ENCODE measurements at places on chromosomes 2 and 18.

DNA sequence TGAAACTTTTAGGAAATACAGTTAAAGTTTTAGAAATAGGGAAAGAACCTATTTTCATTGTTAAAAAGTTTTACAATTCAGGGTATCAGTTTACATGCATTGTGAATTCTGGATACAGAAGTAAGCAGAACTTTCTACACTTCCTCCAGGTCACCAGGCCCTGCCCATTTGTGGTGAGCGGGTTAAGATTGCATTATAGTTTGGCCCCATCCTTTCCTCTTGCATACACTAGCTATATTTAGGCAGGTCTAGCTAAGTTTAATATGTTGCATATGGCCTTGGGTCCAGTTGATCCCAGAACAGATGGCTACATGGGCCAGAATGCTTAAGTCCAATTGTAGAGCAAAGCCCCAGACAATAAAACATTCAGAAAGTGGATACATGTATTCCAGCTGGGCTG is 4.8 kb downstream of the VWA3B start:
- DNase-seq, result no peak

GRCh38 chr2:120982598-120982997 is 246.9 kb downstream of the GLI2 start:
- no peak for DNase-seq

DNA sequence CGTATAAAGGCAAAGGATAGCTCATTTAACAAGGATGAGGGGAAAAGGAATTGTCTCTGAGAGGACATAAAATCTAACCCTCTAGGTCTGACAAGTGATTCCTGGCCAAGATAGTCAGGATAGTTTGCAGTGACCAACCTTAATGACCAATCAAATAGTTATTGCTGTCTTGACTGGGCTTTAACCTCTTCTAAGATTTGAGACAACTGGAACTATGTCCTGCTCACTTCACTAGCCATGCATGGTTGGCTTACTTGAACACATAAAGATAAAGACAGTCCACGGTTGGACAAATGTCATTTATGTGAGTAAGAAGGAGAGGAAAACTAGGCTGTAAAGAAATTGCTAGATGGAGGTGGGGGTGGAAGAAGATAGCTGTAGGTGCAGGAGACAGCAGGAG is 53.8 kb downstream of the SCN1A start:
- DNase-seq, result no peak

DNA sequence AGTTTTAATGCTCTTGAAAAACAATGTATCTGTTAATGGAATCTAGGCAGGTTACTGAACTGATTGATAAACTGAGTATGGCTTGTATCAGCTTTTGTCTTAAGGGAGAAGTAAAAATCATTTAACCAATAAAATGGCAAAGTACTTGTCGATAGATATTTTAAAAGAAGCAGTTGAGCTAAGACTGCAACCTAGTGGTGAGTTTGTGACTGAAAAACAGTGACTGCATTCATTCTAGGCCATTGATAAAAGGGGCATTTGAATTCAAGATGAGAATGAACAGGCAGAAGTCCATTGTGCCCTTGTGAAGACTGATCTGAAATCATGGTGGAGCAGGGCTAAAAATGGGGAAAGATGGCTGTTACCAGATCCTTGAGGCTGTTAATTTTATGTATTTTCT is 59.4 kb upstream of the MSTN start:
- DNase-seq, result peak; percentile 0

- no peak for DNase-seq
These were observed 309.3 kb downstream of the CTNNA2 start for GRCh38 chr2:79822136-79822535.

DNA sequence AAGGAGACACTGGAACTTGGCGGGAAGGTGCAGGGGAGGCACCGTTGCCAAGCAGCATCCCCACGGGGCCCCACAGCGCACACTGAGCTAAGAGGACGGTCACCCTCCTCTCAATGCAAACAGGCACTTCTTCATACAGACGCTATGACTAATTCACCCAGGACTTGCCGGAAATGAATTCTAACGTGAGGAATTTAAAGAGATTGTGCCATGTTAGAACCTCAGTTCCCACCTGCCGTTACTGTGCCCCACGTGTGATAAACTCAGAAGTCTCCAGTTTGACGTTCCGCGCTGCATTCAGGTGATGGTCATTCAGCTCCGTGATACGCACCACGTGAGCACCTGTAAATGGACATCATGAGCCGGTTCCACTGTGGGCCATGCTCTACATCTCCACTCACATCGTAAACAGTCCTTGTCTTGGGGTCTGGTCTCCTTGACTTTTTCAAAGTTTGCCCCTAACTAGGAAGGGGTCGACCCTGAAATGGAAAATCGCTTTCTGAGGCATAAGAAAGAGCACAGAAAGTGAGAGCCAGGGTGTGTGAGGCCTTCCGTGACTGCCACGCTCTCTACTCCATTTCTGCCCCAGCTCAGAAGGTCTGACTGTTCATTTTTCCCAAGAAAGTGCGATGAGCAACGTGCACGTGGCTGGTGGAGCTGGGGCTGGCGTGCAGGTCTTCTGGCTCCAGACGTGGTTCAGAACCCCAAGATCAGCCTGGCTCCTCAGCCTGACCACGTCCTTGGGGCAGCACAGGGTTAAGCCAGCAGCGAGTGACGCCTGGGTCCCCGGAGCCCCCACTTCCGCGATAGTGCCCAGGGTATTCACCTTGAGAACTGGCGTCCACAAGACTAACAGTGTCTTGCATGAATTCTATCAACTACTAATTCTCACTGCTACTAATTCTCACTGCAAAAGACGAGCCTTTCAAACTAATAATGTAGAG is 35.1 kb downstream of the TMEM18 start:
- no peak for DNase-seq

DNA sequence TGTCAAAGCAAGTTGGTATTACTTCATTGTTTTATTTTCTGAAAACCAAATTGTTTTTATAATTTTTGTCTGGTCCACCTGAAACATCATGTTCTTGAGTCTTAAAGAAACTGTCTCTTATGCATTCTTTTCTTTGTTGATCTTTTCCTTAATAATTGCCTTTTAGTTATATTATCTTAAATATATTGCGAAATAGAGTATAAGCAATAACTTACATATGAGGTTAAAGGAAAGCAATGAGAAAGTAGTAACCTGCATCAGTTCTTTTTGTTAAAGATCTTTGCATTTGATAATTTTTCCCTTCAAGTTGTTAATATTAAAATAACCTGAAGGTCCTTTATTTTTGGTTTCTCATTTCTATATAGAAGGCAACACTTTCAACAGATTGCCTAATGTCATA is 315.0 kb downstream of the CTNNA2 start:
- no peak for DNase-seq

- no peak for DNase-seq
These were observed 15.2 kb downstream of the EHD3 start for GRCh38 chr2:31249009-31249690.

DNA sequence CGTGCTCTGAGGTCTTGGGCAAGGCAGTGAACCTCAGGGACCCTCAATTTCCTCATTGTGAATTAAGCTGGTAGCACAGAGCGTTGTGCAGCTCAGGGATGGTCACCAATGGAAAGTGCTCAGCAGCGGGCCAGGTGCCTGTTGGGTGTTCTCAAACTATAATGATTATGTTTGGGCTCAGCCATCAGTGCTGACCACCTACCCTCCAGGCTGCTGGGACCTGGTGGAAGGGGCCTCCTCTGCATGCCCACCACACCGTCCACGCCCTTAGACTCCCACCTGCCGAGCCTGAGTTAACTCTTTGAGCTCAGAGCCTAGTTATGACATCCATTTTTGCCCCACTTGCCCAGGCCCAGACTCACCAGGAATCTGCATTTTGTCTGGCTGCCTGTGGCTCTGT is 35.0 kb downstream of the GLI2 start:
- DNase-seq, result no peak

DNA sequence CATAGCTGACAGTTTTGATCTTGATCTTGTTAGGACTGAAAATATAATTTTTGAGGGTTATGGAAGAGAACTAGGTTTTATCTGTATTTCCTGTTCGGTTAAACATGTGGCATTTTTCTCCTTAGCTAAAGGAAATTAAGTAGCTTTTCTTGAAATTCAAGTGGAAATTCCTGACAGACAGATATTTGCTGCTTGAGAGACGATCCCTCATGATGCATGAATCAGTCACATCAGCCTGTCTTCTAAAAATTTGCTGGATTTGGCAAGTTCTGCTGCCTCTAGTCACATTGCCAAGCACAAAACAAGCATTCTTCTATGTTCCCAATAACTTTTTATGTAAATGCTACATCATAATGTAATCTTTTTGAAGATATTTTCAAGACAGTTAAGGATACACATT is 201.8 kb upstream of the ATP5MC3 start:
- DNase-seq, result no peak

DNA sequence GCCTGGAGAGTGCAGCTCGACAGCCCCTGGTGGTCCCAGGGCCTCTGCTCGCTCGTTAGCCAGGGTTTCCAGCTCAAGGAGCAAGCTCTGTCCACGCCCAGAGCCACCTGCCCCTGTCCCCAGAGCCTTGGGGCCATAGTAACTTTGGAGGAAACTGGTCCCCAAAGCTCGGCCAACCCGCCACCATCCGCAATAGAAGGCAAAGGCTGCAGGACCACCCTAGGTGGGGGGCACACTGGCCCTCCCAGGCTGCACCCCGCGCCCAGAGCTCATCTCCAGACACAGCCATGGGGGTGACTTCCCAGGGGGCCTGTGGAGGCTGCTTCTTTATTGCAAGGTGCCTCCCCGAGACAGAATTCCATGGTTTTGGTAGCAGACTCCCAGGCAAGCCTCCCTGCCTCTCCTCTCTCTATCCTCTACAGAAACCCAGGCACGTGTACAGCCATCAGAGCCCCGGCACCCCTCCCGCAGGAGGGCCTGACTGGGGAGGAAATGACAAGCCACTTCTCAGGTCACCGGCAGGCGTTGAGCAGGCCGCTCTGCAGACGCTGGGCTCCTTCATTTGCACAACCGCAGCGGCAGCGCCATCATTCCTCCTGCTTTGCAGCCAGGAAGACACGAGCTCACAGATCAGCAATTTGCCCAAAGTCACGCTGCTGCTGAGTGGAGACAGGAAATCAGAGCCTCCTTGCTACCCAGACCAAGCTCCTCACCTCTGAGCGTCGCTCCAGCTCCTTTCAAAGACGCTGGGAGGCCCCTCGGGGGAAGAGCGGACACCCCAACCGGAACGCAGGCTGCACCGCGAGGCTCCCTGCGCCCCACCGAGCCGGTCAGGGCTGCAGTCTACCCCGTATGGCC is 80.2 kb downstream of the NDUFA10 start:
- DNase-seq, result no peak

- no peak for DNase-seq
These were observed 95.6 kb upstream of the CDC42EP3 start for GRCh38 chr2:37767046-37767445.

GRCh38 chr2:239502430-239503186 is 101.8 kb upstream of the HDAC4 start:
- peak; percentile 32 for DNase-seq

DNA sequence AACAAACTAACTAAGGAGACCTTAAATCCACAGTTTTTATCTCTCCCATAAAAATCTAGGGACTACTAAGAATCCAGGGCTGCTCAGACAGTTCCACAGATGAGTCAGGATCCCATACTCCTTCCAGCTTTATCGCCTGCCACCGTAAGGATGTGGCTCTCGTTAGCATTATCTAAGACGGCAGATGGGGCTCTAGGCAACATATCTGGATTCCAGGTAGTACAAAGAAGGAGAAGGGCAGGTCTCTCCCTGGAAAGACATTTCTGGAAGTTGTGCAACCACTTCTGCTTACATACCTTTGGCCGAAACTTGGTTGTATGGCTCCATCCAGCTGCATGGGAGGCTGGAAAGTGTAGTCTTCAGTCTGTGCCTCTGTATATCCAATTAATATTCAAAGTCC is 149.4 kb downstream of the SP3 start:
- DNase-seq, result no peak

DNA sequence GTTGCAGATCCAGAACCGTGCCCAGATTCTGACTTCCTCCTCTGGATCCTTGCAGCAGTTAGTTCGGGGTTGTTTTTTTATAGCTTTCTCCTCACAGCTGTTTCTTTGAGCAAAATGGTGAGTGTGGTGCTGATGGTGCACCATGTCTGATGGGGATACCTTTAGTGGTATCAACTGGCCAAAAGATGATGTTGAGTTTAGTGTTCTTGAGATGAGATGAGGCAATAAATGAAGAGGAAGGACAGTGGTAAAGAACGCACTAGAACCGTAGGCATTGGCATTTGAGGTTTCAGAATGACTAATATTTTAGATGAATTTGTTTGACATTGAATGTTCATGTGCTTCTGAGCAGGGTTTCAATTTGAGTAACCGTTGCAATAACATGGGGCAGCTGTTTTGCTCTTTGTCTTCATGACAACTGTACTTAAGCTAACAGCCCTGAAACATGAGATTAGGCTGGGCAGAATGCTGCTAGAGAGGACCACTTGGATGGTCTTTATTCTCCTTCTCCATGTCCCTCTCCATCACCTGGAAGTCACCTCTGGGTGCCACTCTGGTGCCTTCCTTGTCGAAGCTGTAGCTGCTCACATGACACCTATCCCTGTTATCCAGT is 3.9 kb downstream of the CTLA4 start:
- no peak for DNase-seq

GRCh38 chr2:43370705-43371104 is 144.3 kb upstream of the ZFP36L2 start:
- DNase-seq, result peak; percentile 87

GRCh38 chr2:215672406-215672805 is 236.5 kb upstream of the FN1 start:
- DNase-seq, result no peak

DNA sequence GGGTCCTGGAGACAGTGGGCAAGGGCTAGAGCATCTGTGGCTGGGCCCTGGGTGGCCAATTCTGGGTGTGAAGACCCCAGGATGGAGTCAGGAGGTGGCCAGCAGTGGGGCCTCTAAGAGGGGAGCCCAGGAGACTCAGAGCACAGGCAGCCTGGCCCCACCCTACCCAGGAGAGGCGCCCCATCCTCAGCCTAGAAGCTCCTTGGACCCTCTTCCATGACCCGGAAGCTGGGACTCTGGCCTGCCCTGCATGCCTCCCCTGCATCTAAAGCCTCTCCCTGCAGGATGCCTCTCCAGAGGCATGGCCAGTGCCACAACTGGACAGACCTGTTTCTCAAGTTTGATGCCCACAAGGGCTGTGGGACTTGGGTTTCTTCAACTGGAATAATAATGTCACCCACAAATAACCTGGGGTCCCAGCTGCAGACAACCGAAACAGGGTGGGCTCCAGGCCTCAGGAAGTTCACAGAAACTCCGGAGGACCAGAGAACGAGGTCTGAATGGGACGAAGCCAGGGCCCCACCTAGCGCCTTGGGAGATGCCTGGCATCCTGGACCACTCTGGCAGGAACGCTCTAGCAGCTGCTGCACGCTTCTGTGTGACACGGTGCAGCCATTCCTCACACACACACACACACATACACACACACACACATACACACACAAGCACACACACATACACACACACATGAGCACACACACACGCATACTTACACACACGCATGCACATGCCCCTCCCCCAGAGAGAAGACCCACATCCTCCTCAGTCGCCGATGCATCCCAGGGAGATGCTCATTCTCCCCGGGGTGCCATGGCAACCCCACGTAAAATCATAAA is 16.4 kb downstream of the KCNIP3 start:
- no peak for DNase-seq

- DNase-seq, result no peak
These were observed 59.5 kb downstream of the FAM168B start for GRCh38 chr2:131033786-131034121.

All from NCI-H1105 treated with DMSO at 0.1 percent for 48 hours (cell line).